ENCODE measurements at places on chromosomes 6 and 20. TPM values are rescaled to one million over a fixed set of nuclear protein-coding genes. Genes with fewer than 3 reads are reported as not detected.

Gene CALHM5
- 0.05 TPM for total RNA-seq

GRCh38 chr6:11398451-11399326 is 138.9 kb upstream of the TMEM170B start:
- no peak for DNase-seq

DNA sequence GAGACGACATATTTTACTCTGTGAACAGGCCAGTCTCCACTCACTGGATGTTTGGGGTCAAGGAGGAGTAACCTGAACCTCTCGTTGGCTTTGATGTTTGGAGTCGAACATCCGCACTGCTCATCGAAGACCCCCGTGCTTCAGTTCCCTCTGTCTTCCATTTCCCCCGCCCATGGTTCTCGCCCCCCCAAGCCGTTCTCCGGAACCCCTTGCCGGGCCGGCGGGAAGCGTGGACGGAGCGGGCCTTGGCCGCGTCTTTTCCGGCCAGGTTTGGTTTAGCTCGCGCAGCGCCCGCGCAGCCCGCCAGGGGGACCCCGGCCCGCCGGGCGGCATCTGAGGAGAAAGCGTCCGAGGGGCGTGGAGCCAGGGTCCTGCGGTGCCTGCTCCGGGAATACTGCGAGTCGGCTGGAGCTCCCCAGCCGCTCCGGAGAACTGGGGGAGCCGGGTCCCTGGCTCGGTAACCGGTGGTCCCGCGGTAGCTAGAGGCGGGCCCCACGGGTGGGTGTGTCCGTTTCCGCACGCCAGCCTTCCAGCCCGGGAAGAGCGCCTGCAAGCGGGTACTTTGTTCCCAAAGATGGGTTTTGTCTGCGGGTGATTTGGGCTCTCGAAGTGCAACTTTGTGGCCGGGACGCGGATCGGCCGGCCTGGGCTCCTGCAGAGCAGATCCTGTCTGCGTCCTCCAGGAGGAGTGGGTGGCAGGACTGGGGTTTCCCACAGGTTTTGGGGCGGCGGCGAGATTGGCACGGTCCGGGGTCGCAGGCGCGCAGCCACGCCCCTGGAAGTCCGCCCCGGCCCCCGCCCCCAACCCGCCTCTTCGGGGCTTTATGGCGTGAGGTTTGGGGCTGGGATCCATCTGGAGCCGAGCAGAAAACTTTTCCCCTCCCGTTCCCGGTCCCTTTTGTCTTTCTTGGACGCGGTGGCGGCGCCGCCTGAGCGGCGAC is at the start of gene TMEM200A:
Gene TMEM200A (plus strand): TSS at position 852 of the 941 bp plus-strand sequence. CDS start 74,406 bp downstream, outside the sequence.
- no peak for DNase-seq

GRCh38 chr6:2951728-2952127 is 19.6 kb downstream of the SERPINB6 start:
- no peak for DNase-seq

GRCh38 chr6:41732591-41733359 is 2.6 kb downstream of the TFEB start:
- DNase-seq: no peak

DNA sequence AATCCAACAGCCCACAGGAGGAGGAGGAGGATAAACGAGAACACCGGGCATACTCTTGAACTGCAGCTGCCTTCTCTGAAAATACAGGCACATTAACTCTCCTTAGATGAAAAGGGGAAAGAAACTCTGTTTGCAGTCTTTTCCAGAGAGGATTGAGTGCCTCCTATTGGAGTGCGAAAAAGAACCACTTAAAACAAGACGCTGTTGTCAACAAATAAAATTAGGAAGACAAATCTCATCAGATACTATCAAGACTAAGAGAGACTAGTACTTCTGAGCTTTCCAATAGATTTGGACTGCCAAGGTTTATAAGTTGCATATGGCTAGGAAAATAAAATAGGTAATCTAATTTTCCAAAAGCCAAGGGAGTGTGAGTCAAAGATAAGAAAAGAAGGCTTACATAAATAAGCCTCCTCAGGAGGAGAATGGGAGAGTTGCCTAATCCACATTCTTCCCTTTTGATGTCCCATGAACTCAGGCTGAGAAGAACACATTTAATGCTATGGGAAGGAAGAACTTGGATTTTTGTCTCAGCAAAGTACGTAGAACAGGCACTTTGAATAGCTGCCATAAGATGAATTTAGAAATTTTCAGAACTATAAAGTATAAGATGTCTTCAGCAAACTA is 154.7 kb downstream of the ARHGAP18 start:
- DNase-seq: no peak
